ENCODE measurements at places on chromosomes 13 and 19.

DNA sequence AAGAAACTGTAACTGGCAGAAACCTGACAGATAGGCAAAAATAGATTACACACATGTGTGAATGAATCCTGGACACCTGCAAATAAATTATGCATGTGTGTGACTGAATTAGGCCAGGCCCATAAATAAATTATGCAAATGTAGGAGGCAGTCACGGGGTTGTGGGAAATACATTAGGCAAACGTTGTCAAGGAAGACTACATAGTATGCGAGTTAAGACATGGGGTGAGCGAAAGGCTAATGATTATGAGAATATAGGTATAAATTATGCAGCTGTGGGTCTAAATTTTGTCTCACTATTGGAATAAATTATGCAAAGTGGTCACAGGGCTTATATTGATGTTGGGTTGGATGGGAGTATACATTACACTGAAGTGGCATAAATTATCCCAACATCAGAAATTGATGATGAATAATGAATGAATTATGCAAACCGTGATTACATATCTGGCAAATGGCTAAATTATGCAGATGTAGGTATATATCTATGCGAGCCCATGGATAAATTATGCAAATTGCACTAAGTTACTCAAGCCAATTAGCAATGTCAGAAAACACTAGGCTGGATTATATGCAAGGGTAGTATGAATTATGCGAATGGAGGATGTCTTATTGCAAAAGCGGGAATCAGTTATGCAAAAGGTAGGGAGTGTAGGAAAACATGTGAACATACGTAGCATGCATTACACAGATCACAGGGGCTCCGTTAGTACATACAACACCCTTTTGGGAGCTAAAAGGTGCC is 6.8 kb downstream of the SLC8A2 start:
- no peak for DNase-seq

- no peak for DNase-seq
These were observed 47.5 kb downstream of the WASF3 start for GRCh38 chr13:26604784-26605545.

DNA sequence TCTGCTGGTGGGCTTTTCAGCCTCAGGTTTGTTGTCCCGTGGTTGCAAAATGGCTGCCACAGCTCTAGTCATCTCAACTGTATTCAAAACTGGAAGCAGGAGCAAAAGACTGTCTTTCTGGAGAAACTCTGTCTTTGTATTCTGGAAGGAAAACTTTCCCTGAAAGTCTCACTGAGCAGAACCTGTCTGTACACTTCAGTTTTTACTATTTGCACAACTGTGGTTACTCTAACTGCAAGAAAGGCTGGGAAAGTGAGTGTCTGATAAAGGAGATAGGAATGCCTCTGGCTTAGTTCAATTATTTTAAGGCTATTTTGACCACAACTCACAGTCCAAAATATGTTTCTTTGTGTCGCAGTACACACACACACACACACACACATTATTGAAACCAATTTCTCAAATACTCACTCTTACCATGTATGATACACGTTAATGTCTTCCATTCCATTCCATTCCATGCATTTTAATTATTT is 49.7 kb upstream of the EHD2 start:
- no peak for DNase-seq

DNA sequence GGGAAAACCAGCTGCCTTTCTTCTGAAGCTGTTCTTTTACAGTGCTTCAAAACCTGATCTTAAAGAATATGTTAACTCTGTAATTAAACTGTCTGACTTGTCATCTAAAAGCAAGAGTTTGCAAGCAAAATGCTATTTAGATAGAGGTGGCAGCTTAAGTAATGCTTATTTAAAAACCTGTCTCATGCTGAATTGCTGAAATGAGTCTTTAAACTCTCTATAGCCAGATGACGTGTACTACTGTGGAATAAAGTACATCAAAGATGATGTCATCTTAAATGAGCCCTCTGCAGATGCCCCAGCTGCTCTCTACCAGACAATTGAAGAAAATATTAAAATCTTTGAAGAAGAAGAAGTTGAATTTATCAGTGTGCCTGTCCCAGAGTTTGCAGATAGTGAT is 22.9 kb downstream of the ITM2B start:
- no peak for DNase-seq

DNA sequence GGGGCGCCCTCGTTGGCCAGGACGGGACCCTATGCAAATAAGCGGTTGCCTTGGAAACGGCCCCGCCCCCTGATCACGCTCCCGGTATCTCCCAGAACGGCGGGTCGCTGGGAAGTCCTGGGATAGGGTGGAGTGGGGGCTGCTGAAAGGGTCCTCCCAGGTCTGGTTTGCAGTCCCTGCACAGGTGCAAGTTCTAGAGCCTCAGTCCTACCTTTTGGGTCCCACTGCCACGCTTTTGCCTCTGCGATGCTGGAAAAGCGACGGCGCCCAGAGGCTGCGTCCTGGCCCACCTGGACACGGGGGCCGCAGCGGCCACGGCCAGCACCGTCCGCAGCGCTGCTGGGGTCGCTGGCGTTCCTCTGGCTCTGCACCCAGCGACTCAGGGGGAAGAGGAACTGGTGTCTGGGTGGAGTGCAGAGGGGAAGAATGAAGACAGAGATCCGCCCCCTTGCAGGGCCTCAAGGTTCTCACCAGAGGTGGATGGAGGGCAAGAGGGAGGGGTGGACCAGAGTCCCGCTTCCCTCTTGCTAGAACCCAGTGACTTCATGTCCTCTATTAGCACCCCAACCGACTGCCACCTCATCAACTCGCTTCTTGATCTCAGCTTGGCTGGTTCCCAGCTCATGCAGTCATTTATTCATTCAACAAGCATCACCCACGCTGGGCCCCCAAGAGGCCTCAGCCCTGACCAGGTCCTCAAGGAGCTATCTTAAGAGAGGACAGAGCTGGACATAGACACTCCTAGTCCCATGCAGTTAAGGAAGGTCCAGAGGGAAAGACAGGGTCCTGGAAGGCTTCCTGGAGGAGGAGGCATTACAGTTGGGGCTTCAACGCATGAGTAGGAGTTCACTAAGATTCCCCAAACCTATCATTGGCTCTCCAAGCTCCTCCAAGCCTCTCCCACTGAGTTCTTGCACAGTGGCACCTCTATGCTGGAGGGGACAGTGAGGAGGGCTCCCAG is at the start of gene LRRC25:
LRRC25 (minus strand) TSS at position 381 of the 961 bp plus-strand sequence. CDS start 659 bp downstream, outside the sequence.
- no peak for DNase-seq

GRCh38 chr19:39704181-39705044 is at the start of gene LGALS14:
TSS of gene LGALS14 (plus strand) at chr19:39704481. CDS start at chr19:39704529, 48 bp downstream.
- peak; percentile 18 for DNase-seq

- no peak for DNase-seq
These were observed 21.8 kb upstream of the ZNF30 start for GRCh38 chr19:34904664-34905527.

DNA sequence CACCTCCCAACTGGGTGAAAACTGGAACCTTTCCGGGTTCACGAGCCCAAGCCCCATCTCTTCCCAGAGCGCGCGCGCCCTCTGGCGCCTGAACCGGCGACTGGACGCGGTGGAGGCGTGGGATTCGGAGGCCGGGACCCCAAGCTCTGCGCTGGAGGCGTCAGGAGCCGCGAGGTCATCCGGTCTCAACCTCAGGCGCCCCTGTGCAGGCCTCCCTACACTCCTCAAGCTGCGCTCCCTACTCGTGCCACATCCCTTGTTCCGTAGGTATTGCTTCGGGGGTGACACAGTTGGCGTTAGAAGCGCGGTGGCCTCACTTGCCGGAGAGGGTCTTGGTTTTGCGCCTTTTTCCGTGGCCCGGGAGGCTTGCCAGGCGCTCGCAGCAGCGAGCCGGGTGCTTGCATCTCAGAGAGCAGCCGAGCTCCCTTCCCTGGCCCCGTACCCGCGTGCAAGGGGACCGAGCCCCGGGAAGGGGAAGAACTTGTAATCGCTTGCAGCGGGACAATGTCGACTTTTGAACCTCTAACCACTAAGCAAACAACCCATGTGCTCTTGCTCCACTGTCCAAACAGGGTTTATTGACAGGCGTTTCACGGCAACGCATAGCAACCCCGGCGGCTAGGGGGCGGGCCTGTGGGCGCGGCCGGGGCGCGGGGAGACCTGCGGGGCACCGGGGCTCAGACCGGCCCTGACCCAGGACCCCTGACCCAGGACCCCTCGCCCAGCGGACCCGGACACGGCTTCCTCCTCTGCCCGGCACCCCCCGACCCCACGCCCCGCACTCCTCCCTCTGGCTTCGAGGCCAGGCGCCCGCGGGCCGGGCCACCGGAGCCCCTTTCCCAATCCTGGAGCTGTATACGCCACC is 8.5 kb downstream of the CDX2 start:
- peak; percentile 54 for DNase-seq

- no peak for DNase-seq
These were observed 19.8 kb upstream of the KLK4 start for GRCh38 chr19:50931023-50931422.

- peak; percentile 58 for DNase-seq
These were observed 876.5 kb downstream of the PCDH9 start for GRCh38 chr13:66353664-66354063.

- no peak for DNase-seq
These were observed 16.2 kb downstream of the TLE6 start for GRCh38 chr19:2993579-2993978.

GRCh38 chr13:20219577-20219976 is 12.5 kb downstream of the GJB6 start:
- DNase-seq = no peak

- DNase-seq = no peak
These were observed 234.8 kb downstream of the ENOX1 start for GRCh38 chr13:43551897-43552456.
